GM13976 (cell line): ENCODE measurements at places on chromosomes 2 and 18.

DNA sequence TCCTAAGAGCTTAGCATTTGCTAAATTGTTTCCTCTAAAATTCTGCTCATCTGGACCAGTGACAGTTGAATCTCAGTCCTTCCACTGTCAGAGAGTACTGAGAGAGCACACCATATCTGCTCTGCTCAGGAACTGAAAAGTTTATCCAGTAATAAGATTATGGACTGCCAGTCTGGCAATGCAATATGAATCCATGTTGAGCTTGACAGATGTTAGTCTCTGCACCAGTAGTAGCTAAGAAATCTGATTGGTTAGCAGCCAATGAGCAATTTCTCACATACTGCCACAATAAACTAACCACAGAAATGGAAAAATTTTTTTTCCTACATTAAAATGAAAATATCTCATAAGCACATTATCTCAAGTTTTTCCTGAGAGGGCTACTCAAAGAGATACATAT lies 2.3 kb downstream of the PRKD3 start:
- peak; percentile 19 for DNase-seq

GRCh38 chr2:108588070-108588668 lies 53.9 kb downstream of the LIMS1 start:
- DNase-seq, result no peak

GRCh38 chr2:85787981-85788340 lies 34.2 kb downstream of the ATOH8 start:
- no peak for DNase-seq

DNA sequence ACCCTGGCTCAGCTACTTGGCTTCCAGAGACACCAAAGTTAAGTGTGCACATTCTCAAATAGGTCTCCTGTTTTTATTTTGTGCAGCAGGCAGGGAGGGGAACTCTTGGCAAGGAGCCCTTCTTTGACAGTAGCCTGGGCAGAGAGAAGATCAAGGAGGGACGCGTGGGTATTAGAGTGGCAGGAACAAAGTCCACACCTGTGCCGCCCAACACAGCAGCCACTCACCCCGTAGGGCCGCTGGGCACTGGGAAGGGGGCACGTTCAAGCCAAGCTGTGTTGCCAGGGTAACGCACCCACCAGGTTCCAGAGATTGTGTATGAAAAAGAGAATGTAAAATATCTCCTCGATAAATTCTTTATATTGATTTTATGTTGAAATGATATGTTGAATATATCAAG lies 229.3 kb upstream of the AGAP1 start:
- DNase-seq, result no peak

DNA sequence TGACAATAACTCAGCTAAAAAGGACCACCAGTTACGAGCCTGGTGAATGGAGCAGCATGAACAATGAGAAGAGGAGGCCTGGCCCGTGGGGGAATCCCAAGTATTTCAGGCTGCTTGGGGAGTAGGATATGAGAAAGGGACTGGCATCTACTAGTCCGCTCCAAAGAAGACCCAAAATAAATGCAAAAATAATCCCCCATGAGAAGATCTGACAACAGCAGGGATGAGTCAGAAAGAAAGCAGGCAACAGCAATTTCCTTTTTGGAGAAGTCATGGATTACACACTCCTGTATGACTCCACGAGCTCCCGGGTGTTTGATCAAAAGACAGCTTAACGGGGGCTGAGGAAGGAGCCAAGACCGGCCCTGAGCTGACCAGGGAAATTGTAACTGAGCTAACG lies 111.4 kb downstream of the SOX11 start:
- no peak for DNase-seq
